Fibroblast of skin of left quadriceps (primary cell): ENCODE measurements at places on chromosomes 6 and 20.

DNA sequence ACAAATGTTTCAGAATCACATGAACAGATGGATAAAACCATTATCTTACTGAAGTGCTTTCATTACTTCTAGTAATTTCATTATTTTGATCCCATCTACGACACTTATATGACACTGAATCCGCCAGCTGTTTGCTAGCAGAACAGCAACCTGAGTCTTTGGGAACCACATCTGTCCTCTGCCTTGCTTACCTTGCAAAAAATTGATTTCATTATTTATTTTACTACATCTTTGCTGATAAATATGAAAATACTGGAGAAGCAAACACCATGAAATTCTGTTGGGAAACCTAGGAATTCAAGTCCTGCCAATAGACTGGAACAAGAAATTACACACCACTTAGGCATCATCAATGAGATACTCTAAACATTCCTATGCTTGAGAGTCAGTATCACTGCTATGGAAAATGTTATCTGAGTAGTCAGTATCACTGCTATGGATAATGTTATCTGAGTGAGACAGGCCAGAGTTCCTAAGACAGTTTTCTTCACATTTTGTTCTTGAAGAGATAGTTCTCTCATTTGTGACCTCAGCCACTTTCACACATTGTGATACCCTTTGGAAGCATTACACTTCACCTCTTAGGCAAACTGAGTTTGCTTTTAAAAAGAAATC is 91.9 kb downstream of the PDE10A start:
- peak; percentile 13 for DNase-seq

- no peak for DNase-seq
These were observed 112.5 kb downstream of the WDR27 start for GRCh38 chr6:169589293-169589692.

- no peak for DNase-seq
These were observed 145.1 kb downstream of the QKI start for GRCh38 chr6:163559661-163560060.

GRCh38 chr6:142296975-142297604 is 4.7 kb upstream of the ADGRG6 start:
- no peak for DNase-seq

GRCh38 chr6:37279366-37280134 is 21.6 kb upstream of the TMEM217 start:
- no peak for DNase-seq

DNA sequence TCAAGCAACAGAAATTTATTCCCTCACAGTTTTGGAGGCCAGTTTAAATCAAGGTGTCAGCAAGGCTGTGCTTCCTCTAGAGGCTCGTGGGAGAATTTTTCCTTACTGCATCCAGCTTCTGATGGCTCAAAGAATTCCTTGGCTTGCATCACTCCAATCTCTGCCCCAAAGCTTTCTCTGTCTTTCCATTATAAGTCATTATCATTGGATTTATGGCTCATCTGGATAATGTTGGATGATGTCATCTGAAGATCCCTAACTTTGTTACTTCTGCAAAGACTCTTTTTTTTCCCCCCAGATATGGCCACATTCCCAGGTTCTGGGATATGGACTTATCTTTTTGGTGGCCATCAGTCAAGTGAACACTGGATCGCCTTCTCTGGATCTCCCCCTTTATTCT is 146.3 kb upstream of the B3GAT2 start:
- no peak for DNase-seq

- DNase-seq, result no peak
These were observed 48.9 kb downstream of the KLHL31 start for GRCh38 chr6:53616450-53617357.

GRCh38 chr20:47773371-47773786 is 11.9 kb downstream of the SULF2 start:
- DNase-seq, result no peak
